ENCODE measurements at places on chromosomes 7 and 10. TPM values are rescaled to one million over a fixed set of nuclear protein-coding genes. Genes with fewer than 3 reads are reported as not detected.
A peak's percentile ranks its signal among the peaks of the same experiment; 100 is the strongest.

The ZNF22 gene
- 24.9 TPM for total RNA-seq

The DYNC1I1 gene
- 4.3 TPM for total RNA-seq

- DNase-seq = no peak
Observed at GRCh38 chr7:155392726-155393570, 65.0 kb upstream of the EN2 start.

DNA sequence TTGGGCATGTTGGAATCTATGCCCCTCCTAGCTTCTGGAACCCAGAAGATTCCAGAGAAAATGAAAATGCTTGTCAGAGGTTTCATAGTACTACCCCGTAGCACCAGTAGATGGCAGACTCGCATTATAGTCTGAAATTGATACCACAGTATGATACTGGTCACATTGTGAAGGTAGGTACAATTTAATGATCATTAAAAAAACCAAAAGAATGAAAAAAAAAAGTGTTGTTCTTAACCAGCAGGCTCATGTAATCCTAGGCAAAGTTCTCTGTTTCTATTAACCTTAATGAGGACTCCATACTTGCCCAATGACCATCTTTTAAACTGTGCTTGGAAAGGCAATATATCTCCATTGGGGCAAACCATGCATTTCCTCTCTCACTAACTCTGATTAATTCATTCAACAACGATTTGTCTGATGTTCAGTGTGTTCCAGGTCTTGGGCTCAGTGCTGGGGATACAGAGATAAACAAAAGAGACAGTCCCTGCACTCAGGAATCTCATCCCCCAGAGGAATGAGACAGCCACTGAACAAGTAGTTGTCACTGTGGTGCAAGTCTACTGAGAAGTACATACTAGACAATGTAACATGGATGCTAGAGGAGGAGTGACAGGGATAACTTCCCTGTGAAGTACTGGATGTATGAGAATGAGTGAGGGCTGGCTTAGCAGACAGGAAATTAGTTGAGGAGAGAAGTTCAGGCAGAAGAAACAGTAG lies 223.5 kb upstream of the PHYHIPL start:
- DNase-seq = peak; percentile 70

DNA sequence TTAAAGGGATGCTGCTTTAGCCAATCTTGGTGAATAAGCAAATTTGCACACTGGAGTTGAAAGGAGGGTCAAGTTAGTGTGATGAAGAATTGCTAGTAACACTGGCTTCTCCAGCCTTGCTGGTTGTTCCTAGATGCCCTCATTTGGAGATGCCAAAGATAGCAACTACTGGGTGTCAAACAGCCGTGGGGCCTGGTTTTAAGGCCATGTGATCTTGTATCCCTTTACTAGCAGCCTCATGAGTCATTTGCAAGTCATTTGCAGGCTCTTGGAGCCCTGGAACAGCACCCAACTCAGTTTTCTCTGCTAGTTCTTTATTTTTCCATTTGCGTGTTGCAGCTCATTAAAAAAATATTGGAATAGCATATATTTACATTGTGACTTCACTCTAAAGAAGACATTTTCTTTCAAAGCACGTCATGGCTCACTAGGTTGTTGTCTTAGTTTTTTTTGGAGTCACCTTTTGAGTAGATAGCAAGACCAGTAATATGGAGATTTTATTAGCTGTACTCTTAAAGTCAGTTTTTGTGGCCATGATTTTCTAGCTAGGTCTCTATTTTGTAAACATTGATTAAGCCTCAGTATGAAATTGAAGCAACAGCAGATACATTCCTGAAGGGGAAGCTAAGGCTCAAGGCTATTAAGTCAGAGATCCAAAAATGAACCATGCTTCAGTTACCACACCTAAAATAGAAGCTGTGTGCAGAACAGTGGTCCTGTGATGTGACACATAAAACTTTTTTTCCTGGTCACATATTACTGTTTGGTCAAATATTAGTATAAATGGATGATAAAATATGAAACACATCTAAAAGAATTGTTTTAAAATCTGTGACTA lies 1.3 kb downstream of the LSMEM1 start:
- no peak for DNase-seq

Measured in sciatic nerve (tissue), 2 donors.